ENCODE measurements at places on chromosomes 12 and 14.
A peak's percentile ranks its signal among the peaks of the same experiment; 100 is the strongest.

DNA sequence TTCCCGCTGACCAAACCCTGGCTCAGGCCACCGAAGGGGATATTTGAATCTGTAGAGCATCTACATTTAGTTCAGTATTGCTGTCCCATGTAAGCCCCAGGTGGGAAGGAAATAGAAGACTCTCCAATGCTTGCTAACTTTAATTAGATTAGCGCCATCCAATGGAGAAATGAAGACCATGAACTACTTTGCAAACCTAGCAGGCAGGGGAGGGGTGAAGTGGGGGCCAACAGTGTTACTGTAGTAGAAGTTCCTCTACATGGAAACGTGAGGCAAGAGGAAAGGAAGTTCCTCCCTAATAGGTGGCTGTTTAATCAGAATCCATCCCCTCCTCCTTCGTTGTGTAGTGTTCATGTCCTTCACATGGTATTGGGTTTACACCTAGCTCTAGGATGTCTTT is 9.3 kb upstream of the DENND5B start:
- DNase-seq: no peak

GRCh38 chr12:120978296-120979219 is at the start of gene HNF1A:
Gene HNF1A (plus strand): TSS chr12:120978543. CDS start chr12:120978769, 226 bp downstream.
- no peak for DNase-seq

DNA sequence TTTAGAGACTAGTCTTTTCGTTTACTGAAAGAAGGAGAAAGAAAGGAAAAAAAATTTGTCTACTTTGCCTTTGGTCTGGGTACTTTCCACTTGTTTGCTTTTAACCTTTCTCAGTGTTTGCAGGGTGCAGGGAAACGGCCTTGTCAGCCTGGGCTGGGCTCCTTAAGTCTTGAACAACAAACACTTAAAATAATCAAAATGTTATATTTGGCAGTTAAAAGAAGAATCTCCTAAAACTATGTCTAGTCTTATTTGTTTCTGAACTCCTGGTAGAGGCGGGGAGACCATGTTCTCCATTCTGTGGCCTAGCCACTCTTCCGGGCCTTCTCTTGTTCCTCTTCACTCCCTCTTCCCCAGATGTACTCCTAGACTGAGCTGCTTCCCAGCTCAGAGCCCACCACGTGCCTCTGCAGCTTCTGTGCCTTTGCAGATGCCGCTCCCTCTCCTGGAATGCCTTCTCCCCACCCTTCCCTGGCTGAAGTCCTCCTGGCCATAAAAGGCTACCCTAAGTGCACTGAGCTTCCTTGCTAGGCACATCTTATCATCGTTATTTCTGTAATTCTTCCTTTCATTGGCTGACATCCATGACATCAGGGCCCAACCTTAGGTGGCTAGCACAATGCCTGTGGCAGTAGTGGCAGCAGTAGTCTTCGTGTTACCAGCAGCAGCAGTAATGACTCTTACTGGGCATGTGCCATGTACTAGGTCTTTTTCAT is 432.9 kb downstream of the ZFP36L1 start:
- DNase-seq: peak; percentile 16

- DNase-seq: no peak
These were observed 33.7 kb downstream of the CPM start for GRCh38 chr12:68899251-68899771.

- DNase-seq: no peak
These were observed 74.6 kb upstream of the CEP83 start for GRCh38 chr12:94534278-94534677.

GRCh38 chr12:15863984-15864383 is 18.2 kb upstream of the STRAP start:
- no peak for DNase-seq

- no peak for DNase-seq
These were observed 264.4 kb downstream of the SYT1 start for GRCh38 chr12:79128956-79129355.

GRCh38 chr12:63023926-63024325 is 89.0 kb upstream of the PPM1H start:
- DNase-seq: no peak

- no peak for DNase-seq
These were observed 32.4 kb upstream of the CD69 start for GRCh38 chr12:9792961-9793617.

DNA sequence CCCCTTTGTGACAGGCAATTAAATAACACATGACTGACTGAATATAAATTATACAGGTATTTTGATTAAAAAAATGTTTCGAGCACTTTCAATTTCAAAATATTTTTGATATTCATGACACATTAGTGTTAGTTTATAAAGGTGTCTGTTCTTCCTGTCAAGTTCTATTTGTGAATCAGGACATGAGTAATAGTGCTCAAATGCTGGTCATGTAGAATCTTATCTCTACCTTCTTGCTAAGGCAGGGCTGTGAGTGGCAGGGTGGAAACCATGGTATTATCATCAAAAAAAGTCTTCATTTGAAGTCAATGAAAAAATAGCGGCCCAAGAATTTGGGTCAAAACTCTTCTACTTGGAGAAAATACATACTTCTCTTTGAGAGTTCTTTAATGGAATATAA is 250.2 kb downstream of the DACT1 start:
- no peak for DNase-seq

DNA sequence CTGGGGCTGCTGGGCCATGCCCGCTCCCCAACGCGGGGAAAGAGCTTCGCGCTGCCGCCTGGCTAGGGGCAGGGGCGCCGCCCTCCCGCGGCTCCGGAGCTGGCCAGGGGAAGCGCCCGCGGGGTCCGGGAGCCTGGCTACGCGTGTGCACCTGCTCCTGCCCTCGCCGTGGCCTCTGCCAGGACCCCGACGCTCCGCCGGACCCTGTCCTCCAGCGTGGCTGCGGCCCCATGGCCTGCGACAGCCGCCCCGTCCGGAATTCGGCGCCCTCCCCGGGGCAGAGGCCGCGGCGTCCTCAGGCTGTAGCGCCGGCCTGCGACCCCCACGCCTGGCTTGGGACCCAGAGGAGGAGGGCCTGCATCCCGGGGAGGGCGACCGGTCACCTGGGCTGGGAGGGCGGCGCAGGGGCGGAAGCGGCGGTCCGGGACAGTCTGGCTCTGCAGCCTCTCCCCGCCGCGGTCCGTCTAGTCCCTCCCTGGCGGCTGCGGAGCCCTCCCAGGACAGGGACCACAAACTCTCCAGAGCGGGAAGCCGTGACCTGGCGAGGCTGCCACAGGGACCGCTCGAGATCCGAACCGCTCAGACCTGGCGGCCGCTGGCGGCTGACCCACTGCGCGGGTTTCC is 85.6 kb downstream of the ALG10 start:
- no peak for DNase-seq

DNA sequence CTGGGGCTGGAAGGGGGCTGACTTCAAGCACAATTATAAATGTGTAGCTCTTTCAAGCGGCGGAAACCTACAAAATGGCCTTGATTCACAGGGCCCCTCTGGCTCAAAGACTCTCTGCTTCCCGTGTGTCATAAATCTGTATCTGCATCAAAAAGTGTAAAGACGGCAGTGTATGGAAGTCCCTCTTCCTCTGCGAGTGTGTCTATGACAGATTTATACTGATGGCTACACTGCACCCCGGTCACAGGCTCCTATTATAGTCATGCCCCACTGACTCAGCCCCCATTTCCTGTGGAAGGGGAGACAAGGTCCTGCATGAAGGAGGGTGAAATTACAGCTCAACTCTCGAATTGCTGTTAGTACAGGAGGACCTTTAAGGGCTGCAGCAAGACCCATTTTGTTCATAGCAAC is 68.6 kb downstream of the HMGA2 start:
- DNase-seq: no peak

DNA sequence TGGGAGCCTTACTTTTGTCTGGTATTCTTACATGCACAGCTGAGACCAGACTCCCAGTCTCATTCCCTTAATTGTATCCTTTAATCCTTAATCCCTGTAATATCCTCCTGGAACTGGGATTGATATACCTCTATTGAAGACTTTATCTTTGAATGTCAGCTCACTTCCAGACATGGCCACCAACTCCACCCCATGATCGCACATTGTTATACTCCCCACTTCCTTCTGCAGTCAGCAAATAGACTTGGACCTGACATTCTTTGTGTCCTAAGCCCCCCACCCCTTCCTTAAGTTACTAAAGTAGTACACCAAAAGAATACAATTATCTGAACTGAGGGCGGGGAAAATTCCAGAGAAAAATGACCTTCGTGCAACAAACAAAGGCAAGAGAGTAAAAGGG is 8.6 kb upstream of the OSBPL8 start:
- DNase-seq: no peak

DNA sequence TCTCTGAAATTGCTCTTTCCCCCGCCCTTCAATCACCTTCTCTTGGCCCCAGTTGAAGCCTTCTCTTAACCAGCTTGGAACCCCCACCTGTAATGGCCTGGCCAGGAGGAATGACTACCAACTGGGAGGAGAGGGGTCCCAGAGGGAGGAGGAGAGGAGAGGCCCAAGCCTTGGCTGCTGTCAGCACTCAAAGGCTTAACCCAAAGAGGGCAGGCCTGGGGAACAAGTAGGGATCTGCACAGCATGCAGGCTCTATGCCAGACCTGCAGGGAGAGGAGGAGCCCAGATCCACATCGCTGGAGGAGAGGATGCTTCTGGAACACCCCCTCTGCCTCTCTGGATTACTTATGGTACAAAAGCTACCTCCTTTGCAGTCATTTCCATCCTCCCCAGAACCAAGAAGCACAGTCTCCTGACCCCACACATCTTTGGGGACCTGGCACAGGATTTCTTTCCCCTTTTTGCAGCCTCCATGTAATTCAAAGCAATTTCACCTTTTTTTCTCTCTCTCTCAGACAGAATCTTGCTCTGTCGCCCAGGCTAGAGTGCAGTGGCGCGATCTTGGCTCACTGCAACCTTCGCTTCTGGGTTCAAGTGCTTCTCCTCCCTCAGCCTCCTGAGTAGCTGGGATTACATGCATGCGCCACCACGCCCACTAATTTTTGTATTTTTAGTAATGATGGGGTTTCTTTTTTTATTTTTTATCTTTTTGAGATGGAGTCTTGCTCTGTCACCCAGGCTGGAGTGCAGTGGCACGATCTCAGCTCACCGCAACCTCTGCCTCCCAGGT is 6.2 kb downstream of the RARG start:
- DNase-seq: no peak

GRCh38 chr14:61520576-61520975 is 174.7 kb upstream of the HIF1A start:
- DNase-seq: no peak

DNA sequence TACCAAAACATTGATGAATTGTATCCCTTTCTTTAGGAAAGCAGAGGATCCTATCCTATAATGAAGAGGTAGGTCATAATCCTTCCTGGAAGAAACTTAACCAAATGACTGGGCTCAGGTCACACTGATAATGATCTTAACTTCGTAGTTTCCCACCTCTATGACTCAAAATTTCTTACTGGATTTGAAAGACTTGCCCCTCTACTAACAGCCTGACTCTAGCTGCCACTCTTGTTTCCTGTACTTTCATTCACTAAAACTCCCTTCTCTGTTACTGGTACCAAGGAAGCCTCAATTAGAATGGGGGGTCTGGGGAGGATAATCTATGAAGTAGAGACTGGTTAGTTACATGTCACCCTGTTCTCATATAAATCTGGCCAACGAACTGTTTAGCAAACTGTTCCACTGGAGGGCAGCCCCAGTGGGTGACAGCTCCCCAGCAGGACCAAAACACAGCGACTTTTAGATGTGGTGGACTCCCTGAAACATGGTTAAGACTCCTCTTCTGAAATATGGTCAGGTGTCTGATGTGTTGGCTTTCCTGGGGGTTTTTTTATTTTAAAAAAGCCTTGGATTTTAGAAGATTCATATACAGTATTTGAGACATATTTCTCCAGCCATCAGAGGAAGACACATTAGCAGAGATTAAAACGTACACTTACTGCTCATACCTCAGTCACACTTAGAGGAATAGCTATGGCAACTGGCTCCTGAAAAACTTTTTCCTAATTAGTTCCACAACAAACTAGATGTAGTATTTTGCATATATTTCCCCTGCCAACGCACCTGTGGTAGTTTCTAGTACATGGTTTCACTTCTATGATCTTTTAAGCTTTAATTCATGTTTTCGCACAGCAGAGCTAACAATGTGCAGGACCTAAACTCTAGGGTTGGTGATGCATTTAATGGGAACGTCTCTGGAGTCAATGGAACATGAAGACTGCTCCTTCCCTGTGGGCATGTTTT is 72.3 kb downstream of the ACADS start:
- DNase-seq: no peak

- no peak for DNase-seq
These were observed 101.0 kb downstream of the BEGAIN start for GRCh38 chr14:100486025-100486828.

GRCh38 chr14:37369425-37369824 is 171.7 kb downstream of the MIPOL1 start:
- no peak for DNase-seq

DNA sequence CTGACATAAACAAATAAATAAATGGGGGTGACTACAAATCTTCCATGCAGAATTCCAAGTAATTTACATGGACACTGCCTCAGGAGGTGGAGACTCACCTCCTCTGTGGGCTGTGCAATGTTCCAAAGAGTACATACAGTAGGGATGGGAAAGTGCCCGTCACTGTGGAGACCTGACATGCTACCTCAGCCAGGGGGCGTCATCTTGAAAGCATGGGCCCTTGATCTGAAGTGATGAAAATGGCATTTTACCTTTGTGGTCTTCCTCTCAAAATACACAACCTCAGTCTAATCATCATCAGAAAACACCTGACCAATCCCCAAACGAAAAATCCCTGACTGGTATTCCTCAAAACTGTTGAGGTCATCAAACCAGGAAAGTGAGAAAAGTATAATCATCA is 48.4 kb downstream of the ANAPC7 start:
- no peak for DNase-seq

DNA sequence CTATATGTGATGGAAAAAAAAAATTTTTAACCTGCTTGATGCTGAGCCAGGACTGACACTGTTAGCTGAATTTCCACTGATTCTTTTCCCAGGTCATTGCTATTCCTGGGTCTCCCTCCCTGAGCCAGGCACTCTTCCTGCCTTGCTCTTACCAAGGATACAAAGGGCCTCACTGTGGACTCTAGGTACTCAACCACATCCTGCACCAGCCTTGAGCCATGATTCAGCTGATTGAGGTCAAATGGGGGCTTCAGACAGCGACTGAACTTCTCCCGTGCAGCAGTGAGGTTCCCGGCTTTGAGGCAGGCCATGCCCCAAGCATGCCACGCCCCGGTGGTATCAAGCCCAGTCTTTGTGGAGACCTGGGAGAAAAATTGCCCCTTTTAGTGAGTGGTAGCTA is 54.3 kb downstream of the ZFYVE26 start:
- no peak for DNase-seq
